ENCODE measurements at places on chromosomes 3 and 15. TPM values are rescaled to one million over a fixed set of nuclear protein-coding genes. Genes with fewer than 3 reads are reported as not detected.

- peak; percentile 65 for DNase-seq
These were observed 112.1 kb downstream of the CMSS1 start for GRCh38 chr3:99929745-99930139.

GRCh38 chr15:27486051-27486450 lies 515.1 kb downstream of the GABRG3 start:
- no peak for DNase-seq

- DNase-seq = no peak
These were observed 590.5 kb upstream of the NAALADL2 start for GRCh38 chr3:174268586-174268985.

DNA sequence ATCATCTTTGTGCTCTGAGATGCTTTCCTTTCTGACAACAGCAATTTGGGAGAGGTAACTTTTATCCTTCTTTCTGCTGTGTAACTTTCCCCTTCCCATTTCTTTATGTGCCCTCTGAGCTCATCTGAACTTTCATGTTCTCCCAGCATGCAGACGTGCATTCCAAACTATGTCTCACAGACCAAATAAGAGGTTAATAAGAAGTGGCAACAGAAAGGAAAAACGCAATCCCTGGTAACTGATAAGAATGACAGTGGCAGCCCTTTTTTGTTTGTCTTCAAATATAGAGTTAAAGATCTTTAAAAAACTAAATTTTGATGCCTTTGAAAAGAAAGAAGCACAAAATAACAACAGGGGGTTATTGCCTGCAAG lies 533.4 kb downstream of the FOXP1 start:
- DNase-seq = no peak

DNA sequence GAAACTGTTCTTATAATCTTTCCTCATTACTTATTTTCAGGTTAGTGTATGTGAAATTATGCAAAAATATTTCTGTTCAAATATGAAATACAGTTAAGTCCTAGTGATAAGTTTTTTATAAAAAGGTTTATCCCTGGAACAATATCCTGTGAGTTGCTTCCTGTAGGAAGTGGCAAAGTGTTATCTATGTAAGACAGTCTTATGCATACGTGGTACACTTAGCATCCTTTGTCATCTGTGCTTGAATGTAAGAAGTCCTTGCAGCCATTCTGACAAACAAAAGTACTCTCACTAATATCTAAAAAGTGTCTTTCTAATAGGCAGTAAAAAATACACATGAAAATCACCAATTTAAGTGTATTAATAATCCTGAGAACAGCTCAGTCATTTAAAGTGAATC lies 372.5 kb upstream of the BCHE start:
- DNase-seq = no peak

DNA sequence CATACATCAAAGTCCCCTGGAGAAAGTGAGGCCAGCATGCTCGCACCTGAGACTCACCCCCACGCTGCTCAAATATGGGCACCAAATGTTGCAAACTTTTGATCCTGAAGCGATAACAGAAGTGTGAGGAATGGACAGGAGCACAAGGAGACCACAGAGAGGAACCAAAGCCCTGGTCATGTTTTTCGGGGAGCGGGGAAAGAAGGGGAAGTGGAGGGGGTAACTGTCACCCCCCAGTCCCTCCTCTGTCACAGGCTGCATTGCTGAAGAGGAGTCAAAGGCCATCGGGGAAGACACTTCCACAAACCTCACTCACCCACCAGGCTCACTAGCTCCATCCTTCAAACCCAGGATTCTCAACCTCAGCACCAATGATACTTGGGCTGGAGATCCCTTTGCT lies 182.4 kb downstream of the UACA start:
- no peak for DNase-seq

DNA sequence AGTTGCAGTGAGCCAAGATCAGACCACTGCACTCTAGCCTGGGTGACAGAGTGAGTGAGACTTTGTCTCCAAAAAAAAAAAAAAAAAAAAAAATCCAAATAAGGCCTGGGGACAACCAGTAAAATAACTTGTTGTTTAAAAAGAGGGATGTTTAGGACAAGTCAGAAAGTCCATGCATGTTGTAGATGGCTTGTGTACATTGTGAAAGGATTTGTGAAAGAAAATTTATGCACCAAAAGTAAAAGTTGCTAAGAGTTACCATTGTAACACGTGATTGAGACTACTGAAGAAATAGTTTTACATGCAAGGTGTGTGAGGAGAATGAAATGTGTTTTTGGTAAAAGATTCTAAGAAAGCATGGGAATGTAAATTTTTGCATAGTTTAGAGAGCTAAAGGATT lies 35.7 kb upstream of the SEC61A1 start:
- DNase-seq = no peak

The KLF15 gene
- 64.0 TPM for total RNA-seq
